ENCODE measurements at places on chromosomes 7 and 10. TPM values are rescaled to one million over a fixed set of nuclear protein-coding genes. Genes with fewer than 3 reads are reported as not detected.

DNA sequence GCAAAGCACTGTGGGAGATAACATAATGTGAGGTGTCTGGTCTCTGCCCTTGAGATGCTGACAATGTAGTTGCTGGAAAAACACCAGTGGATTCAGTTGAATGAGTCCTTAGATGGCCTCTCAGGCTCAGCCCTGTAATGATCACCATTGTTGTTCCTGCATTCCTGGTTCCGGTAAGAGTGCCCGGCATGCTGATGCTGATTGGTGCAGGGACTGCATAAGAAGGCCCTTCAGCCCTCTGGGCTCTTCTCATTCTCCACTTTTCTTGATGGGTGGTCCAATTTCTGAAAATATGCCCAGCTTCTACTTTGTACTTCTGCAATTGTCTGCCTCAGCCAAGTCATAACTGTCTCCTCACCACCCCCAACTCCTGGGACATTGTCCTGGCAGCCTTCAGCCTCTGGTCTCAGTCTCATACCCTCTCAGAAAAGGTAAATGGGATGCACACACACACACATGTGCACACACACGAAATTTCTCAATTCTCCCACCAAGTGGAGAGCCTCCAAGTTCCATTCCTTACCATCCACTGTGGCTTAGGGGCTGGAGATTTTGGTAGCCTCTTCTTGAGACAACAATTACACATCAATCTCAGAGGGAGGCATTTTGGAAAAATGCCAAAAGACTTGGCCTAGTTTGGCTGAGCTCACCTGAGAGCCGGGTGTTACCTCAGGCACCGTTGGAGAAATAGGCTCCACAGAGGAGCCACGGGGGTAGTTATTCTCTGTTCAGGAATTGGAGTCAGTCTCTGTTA lies 314.9 kb downstream of the RPS24 start:
- no peak for DNase-seq

- no peak for DNase-seq
Observed at GRCh38 chr10:1674501-1674900, 62.8 kb downstream of the ADARB2 start.

DNA sequence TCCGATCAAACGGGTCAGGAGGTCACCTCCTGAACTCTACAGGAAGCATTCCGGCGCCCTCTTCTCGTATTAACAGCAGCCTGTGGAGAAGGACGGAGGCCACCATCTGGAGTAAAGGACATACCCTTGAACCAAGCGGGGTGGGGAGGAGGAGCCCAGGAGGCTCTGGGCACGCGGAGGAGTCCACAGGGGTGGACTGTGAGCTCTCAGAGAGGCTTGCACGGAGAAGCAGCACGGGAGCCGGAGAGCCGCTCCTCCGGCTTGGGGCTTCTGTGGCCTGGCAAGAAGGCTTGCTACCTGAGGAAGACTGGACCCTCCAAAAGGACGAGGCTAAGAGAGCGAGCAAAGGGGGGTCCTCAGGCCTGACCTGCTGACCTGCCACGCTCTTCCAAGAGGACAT lies 77.9 kb downstream of the MAD1L1 start:
- DNase-seq, result no peak

GRCh38 chr10:4532976-4533375 lies 293.0 kb upstream of the AKR1E2 start:
- no peak for DNase-seq

- DNase-seq, result no peak
Observed at GRCh38 chr7:92904244-92905131, 68.1 kb upstream of the CDK6 start.

- no peak for DNase-seq
Observed at GRCh38 chr7:102018876-102019275, 201.4 kb downstream of the CUX1 start.

DNA sequence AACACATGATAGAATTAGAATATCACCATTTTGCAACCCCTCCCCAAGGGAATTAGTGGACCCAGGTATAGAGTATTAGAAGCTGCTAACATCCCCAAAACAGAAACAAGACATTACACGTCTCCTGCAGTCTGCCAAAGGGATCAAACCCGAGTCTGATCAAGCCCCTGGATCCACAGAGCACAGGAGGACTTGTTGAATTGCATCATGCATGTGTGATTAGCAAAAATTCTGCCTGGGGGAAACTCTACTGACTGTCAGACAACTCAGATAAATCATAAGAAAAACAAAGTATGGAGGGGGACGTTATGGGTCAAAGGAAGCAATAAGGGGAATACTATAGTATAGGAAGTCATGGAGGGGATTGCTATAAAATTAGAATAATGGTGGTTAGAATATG lies 116.8 kb upstream of the FGFR2 start:
- DNase-seq, result no peak

DNA sequence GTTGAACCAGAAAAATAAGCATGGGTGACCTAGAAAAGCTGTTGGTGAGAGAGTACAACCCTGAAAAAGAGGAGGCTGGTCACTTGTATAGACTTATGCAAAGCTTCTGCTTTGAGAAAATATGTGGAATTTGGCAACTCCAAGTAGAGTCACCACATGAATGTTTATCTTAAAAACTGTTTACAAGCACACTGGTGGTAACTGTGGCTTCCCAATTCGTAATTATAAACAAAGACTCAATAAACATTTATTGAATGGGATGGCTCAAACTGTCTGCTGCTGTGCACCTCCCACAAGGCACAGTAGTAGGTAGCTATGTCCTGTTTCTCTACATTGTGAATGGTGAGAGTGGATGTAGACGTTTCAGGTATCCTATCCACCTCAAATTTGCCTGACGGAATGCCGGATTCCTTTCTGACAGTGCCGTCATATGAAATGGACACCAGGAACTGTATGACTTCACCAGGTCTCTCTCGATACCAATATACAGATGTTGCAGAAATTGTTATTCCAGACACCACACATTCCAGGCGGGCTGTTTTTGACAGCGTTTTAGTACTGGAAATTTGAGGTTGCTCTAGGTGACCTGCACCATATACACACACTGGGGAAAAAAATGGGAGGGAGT lies 43.4 kb upstream of the TARP start:
- DNase-seq, result no peak

GRCh38 chr7:105826143-105826542 lies 50.3 kb downstream of the ATXN7L1 start:
- no peak for DNase-seq

GRCh38 chr7:103150192-103150591 lies 1.3 kb upstream of the NAPEPLD start:
- DNase-seq, result peak; percentile 64

DNA sequence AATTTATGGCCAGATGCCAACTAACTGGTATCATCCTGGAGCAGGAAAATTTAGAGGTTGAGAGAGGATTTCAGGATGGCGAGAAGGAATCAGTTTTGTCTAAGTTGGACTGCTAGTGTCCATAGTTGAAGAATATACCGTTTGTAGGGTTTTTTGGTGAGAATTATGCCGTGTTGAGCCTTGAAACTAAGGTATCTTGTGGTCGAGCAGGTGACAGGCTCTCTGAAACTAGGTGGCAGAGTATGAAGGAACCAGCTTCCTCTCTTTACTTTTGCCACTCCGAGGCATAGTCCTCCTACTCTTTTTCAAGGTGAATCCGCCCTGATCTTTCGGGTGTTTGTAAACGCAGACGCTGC lies 9.7 kb downstream of the MDFIC start:
- no peak for DNase-seq

DNA sequence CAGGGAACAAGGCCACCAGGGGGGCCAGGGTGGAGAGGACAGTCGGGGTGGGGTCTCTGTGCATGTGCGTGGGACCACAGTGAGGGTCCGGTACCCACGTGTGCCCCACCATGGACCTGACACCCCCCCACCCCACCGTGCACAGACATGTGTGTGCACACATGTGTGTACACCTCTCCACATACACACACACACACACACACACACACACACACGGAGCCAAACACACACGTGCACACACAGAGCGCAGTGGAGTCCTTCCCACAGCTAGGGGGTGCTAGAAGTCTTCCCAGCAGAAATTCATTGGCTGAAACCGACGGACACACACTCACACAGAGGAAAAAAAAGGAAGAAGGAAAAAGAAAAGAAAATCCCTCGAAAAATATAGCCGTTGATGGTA lies 42.8 kb upstream of the GNA12 start:
- peak; percentile 77 for DNase-seq

DNA sequence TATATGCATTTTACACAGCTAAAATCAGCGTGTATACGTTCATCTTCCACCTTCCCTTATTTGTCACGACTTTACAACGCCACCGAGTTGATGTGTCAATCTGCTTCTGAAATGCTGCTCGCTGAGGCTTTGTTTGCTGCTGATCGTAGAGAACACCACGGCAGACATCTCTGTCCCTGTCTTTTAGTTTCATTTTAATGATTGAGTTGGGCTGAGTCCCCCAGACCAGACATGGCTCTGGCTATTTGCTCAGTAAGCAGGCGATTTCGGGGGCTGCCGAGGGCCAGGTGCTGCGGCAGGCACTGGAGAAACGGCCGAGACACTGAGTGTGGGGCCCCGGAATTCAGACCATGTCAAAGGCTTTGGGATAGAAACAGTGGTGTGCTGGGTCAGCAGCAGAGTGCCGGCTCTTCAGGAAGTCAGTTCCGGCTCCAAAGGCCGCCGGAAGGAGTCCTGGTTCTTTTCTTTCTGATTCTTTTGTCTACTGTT lies 5.0 kb downstream of the LRRC27 start:
- peak; percentile 56 for DNase-seq

- no peak for DNase-seq
Observed at GRCh38 chr7:132161976-132162375, 414.3 kb downstream of the PLXNA4 start.

DNA sequence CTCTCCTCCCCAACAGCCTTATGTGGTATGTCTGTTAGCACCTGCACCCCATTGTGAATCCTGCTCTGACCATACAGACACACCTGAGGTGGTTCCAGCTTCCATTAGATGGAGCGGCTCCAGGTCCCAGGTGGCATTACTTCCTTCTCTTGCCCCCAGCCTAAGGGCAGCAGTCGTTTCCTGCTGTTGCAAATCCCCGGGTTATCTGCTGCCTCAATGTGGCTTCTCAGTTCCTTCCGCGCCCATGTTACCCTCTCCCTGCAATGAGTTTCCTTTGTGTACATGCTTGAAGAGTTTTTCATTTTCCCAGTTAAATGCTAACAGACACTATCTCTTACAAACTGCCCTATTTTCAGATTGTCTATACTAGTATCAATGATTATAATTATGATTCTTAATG lies 62.8 kb upstream of the PRKCQ start:
- no peak for DNase-seq

DNA sequence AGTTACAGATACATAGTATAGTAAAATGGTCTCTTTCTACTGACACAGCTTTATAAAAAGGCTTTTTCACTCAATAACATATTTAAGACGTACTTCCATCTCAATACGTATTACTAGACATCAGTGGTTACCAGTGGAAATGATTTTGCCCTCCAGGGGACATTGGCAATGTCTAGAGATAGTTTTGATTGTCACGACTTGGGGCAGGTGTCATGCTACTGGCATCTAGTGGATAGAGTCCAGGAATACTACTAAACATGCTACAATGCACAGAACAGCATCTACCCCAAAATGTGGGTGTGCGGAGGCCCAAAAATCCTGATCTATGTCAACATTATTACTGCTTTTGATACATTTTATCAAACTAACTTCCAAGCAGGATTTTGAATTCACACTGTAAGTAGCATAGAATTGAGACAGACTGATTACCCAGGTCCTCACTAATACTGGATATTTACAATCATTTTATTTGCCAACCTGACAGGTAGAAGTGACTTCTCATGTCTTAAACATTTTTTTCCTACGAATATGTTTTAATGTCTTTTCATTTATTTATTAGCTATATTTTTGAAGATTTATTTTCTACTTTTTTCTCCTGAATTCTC lies 53.8 kb downstream of the HGF start:
- DNase-seq, result peak; percentile 28

- no peak for DNase-seq
Observed at GRCh38 chr10:130573446-130573845, 437.3 kb downstream of the GLRX3 start.

GRCh38 chr10:58994226-58995057 lies 182.0 kb upstream of the PHYHIPL start:
- DNase-seq, result no peak

CAMK2B gene
- total RNA-seq, result not detected

GIMAP4 gene
- total RNA-seq, result not detected

LEP gene
- total RNA-seq, result not detected

GTF2IRD2 gene
- 11.2 TPM for total RNA-seq

PBLD gene
- 15.3 TPM for total RNA-seq

LGI1 gene
- 1.1 TPM for total RNA-seq

Measured in Caco-2 (cell line).